ENCODE measurements at places on chromosomes 3 and 15.

DNA sequence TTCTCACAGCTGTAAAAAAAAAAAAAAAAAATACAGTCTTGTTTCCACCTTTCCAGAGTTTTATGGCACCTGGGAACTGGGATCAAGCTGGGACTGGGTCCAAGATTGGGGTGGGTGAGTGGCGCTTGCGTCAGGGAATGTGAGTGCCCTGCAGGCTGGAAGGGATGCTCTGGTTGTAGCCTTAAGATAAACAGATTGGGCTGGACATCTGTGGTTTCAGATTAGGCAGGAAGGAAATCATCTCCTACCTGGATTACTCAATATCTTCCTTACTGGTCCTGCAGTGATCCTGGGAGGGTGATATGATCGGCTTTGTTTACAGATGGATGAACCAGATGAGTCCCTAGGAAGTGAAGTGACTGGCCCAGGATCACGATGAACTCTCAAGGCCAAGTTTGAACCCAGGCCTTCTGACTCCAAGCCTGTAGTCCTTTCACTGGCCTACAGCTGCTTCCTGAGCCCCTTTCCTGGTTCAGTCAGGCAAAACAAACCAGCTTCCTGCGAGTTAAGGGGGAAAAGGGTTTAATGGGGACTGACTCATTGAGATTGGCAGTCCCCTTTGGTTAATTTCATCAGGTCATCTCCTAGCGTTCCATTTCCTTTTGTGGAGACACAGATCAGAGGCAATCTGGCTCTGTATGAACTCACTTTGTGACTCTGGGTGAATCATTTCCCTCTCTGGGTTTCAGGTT lies 179.8 kb downstream of the THSD4 start:
- DNase-seq, result no peak

DNA sequence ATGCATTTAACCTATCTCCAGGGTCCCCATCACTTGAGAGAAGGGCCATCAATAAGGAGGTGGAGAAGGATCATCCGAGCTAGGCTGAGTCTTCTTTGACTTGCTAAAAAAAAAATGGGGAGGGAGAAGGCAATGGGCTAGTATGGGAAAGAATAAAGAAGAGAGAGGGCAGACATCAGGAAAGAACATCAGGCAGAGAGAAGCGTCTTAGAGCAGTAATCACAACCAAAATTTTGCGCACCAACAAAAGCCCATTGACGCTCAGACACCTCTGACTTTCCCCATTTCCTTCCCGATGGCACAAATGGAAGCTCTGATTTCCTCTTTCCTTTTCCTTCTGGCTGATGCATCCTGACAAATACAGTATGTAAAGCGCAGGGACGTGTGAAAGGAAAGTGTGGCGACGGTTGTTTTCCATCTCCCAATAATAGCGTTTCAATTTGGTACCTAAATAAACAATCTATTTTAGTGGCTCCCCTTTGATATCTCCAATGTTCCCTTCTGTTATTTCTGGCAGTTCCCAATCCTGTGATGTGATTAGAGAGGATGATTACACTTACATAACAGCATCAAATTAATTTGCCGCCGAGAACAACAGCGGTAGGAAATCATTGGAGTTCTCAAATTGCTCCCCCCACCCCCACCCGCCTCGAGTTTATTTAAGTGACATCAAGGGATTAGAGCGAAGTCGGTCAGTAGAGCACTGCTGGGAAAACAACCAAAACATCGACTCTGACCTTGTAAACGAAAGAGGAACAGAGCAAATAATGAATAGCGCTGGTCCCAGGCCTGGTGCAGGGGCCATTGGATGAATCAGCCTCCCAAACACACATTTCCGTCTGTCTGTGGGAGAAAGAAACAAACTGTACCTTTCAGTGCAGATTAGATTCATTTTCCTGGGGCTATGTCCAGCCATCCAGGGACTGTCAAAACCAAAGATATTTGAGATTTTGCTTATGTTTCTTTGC lies 273.3 kb upstream of the ICE2 start:
- peak; percentile 34 for DNase-seq

DNA sequence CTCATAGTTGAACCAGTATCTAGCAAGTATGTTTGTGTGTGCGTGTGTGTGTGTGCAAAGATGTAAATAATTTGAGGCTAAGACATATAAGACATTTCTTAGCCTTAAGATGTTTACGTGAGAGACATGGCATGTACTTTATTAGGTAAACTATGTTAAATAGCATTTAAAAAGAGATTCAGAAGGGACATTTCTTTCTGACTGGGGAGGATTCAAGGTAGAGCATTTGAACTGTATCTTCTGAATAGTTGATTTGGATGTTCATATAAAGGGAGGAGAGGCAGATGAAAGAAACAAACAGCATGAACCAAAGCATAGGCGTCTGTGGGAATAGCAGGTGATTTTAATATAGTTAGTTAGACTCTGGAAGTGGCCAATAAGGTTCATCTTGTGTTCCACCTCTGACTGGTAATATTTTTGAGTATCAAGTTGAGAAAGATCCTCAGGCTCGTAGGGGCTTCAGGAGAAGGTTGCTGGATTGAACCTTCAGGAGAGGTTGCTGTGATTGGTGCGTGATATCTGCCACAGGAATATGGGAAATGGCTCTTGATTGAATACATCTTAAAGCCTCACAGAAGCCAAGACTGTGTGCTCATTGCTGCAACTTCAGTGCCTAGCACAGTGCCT lies 12.6 kb downstream of the NFKBIZ start:
- no peak for DNase-seq

GRCh38 chr3:115517457-115518050 lies 105.8 kb upstream of the GAP43 start:
- DNase-seq, result no peak

DNA sequence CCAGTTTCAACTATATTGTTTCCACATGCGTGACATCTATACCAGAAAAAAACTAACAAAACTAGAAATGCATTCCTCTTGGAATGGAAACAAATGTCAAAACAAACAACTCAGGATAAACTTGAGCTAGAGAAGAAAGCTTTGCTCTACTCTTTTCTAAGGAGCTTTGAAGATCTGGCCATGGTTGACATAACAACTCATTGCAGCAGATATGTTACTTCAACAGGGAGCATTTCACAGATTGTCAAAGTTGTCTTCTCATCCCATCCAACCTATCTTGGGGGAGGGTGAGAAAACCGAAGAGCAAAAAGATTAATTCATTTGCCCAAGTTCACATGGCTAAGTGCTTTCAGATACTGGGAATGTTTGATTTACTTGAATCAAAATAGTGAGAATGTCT lies 484.4 kb downstream of the CNTN4 start:
- DNase-seq, result no peak

GRCh38 chr3:27354588-27355203 lies 14.5 kb downstream of the NEK10 start:
- peak; percentile 31 for DNase-seq

All from NCI-H69 (cell line).